ENCODE measurements at places on chromosomes 13 and 19.
A peak's percentile ranks its signal among the peaks of the same experiment; 100 is the strongest.

- no peak for DNase-seq
These were observed 24.2 kb upstream of the C1QTNF9B start for GRCh38 chr13:23921451-23921888.

GRCh38 chr19:4326837-4327251 lies 11.8 kb downstream of the STAP2 start:
- DNase-seq: no peak

DNA sequence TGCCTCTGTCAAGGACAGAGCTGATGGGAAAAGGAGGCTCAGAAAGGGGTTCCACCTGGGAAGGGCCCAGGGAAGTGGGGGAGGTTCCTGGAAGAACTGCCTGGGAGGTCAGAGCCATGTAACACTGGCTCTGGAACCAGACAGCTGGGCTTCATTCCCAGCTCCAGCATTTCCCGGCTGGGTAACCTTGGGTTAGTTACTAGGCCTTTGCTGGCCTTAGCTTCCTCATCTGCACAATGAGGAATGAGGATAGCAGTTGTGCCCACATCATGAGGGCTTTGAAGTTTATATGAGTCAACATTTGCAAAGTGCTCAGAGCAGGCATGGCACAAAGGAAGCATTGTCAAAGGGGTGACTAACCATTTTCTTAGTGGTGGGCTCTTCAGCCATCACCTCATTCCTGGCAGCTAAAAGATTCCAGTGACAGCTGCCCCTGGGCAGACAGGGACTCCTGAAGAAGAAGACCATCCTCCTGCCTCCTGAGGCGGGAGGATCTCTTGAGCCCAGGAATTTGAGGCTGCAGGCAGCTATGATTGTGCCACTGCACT lies 1.7 kb upstream of the DNAJB1 start:
- no peak for DNase-seq

GRCh38 chr19:40687525-40688016 lies 2.9 kb downstream of the NUMBL start:
- DNase-seq: no peak

- DNase-seq: no peak
These were observed 153.4 kb downstream of the DPF1 start for GRCh38 chr19:38070573-38070972.

DNA sequence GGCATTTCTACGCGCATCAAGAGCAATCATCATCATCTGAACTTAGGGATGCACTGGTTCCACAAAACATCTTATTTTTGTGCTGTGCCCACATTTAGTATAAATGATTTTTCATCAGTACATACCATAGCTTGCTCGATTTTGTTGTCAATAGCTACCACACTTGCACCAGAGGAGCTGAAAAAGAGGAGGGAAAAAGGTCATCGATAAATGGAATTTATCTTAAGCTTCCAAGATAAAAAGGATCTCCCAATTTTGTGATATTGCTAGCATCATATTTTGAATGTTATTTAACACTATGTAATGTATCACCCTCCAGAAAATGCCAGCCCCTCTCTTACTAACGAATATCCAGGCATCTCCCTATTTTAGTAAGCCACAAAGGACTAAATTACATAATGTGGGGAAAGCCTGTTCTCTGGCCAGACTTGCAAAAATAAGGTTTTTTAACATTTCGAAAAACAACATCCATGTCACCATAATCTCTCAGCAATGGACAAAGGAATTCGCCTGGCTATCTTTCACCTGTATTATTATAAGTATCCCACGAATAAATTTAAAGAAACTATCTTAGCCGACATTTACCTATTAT lies 62.4 kb downstream of the SERP2 start:
- no peak for DNase-seq

GRCh38 chr19:47158879-47159503 lies 28.4 kb downstream of the SAE1 start:
- DNase-seq: no peak

DNA sequence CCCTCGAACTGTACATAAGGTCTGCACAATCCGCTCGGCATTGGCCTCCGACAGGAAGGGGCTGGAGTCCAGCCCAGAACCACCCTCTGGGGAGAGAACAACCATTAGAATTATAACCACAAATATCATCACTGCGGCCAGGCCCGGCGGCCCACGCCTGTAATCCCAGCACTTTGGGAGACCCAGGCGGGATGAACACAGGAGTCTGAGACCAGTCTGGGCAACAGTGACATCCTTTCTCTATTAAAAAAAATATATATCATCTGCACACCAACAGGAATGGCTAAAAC lies 11.4 kb downstream of the COQ8B start:
- no peak for DNase-seq

GRCh38 chr13:41244556-41244955 lies 18.8 kb downstream of the MTRF1 start:
- DNase-seq: no peak

- DNase-seq: peak; percentile 66
These were observed 1.3 kb upstream of the KLF12 start for GRCh38 chr13:74135326-74136083.

- DNase-seq: no peak
These were observed 86.1 kb downstream of the FLT1 start for GRCh38 chr13:28408863-28409262.

- DNase-seq: peak; percentile 57
These were observed 708 bp upstream of the ERCC1 start for GRCh38 chr19:45424191-45425058.

- DNase-seq: no peak
These were observed 313.3 kb downstream of the ZNF536 start for GRCh38 chr19:30685426-30686000.

DNA sequence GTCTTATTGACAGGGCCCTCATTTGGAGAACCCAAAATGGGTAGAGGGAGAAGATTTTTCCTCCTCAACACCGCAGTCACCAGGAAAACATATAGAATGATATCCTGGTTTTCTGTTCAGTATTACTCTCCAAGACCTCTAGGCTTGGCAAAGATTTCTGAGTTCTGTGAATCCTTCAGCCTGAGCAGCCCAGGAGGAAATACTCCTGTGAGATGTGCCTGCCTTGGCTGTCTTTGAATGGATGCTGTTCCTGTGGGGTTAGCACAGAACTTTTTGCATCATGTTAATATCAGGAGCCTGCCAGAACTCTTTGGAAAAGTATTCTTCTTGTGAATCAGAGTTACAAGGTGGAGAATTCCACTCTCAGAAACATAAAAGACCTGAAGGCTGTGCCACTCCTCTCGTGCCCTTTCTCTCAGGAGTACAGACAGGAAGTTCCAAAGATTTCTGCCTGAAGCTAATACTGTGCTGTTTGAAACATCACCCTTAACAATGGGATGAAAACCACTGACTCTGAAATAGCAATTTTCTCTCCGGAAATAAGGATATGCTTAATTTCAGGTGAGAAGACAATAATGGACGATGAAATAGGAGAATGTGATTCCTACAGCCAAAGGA lies 520.1 kb upstream of the NBEA start:
- DNase-seq: no peak

DNA sequence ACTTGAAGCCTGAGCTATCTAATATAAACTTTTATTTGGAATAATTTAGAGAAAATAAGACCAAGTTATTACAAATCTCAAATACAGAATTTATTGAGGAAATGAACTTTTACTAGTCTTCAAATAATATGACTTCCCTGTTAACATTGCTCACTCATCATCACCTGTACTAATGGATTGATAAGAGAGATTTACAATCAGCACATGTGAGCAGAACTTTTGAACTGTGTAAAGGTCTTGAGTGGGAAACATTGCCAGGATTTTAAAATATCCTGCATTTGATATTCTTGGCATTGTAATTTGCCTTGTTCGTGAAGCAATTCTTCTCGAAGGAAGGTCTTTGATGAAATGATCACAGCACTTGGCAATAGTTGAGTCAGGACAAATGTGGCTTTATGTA lies 111.9 kb downstream of the FGF9 start:
- no peak for DNase-seq

DNA sequence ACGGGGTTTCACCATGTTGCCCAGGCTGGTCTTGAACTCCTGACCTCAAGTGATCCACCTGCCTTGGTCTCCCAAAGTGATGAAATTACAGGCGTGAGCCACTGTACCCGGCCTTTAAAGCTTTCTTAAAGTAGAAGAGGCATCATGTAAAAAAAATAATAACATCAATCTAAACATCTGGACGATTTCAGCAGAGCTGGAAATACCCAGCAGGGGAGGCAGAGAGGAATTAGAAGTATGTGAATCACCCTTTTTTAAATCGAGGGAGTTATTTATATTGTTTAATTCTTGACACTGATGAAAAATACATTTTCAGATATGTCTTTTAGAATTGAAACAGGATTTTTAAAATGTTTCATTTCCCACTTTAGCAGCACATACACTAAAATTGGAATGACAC lies 37.4 kb upstream of the MTIF3 start:
- no peak for DNase-seq

DNA sequence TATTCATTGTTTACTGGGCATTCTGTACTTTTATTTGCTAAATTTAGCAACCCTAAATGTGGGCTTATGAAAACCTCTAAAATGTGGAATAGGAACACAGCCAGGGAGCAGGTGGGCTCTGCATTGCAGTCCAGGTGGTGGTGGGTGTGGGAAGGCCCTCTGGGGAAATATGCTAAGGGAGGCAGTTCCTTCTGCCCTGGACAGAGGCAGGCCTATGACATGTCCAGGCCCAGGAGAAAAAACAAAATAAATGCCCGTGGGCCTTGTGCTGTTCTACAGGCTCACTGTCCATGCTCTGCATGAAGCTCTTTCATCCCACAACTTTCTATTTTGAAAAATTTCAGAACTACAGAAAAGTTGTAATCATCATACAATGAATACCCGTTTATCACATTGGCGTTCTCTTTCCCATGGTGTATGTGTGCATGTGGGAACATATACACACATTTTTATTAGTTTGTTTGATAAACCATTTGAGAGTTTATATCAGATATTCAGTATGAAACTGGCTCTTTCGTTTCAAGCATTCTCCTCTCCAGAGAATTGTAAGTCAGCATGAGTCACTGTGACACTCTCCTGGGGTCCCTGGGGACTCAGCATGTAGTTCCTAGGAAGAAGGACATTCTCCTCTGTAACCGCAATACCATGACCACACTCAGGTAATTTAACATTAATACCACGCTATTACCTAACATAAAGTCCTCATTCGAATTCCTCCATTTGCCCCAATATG lies 505.3 kb downstream of the COG6 start:
- no peak for DNase-seq

GRCh38 chr19:50893047-50893736 lies 18.0 kb downstream of the KLK4 start:
- DNase-seq: no peak

DNA sequence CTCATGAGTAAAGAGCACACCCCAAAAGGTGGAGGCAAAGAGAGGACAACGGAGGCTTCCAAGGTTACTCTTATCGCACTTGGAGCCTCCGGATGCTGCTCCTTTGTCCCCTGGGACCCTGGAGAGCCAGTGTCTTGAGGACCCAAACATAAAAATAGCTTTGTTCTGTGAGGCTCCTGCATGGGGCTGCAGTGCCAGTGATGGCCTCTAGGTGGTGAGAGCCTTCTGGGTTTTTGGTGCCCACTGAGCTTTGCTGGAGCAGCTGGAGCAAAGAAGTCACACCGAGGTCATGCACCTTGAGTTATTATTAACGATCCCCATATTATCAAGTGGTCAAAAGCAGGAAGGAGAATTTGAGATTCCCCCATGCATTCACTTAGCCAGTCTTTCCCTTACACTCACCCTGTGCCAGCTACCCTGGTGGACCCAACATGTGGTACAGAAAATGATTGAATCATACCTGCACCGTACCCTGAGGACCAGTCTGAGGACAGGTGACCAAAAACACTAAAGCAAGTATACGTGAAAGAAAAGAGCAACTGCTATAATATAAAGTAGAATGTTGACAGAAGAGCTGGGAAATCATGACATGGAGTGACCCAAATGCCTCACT lies 41.5 kb downstream of the ZNF682 start:
- no peak for DNase-seq

DNA sequence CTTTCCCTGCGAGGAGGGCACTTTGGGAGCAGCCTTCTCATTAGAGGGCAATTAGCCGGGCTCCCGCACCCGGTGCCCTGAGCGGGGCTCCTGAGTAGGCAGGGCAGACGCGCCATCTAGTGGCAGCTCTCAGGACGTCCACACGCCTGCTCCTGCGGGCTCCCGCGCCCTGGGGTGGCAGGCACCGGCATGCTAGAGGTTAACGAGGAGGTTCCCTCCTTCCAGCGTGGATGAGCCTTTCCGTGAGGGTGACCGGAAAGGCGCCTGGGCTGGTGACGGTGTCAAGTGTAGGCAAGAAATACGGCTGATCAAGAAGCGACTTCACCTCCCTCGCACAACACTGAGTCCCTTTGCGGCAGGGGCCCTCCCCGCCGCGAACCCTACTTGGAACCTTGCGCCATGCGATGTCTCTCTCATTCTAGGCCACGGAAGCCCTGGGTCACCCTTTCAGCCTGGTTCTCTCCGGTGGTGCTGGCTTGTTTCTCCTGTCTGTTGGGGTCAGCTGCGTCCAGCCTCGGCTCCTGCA lies 67.7 kb downstream of the ALOX5AP start:
- DNase-seq: peak; percentile 73

- no peak for DNase-seq
These were observed 35.6 kb downstream of the ATP11A start for GRCh38 chr13:112725346-112726015.

DNA sequence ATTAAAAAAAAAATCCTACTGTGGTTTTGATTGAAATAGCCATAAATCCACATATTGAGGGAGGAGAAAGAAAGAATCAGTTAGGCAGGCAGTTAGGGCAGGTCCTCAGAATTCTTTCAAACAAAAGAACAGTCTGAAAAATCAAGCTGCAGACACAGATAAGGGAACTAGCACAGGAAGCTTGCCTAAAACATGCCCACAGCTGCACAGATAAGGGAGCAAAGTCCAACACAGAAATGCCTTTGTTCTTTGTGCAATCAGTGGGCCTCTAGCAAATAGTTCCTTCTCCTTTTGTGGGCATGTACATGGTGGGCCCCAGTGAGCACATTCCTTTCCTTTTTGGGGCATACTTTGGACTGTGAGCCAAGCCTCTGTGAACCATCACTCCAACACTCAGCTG lies 42.7 kb downstream of the UTP14C start:
- DNase-seq: no peak

- no peak for DNase-seq
These were observed 1.2 kb downstream of the RABAC1 start for GRCh38 chr19:41957838-41958366.

DNA sequence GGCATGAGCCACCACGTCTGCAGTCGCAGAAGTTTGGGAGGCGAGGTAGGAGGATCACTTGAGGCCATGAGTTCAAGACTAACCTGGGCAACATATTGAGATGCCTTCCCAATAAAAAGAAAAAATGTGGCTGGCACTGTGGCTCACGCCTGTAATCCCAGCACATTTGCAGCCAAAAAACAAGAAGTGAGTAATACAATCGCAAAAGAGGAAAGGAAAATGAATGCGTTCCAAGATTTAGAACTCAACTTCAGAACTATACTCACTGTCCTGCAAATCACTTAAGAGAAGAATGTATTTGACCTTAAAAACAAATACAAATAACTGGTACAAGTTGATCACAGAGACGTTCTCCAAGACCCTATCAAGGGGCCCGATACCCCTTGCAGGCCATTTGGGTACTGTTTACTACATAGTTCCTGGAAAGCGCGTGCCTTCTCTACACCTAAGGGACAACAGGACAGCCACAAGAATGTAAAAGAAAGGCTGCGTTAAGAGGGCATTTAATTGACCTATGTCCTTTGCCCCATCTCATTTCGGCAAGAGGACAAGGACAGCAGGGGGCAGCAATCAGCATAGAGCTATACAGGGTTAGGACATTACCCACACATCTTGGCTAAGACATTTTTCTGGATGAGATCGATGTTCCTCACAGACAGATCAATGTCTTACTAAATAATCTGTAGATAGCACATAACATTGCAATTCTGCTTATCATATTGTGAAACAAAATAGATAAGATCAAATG lies 41.3 kb downstream of the FLT3 start:
- no peak for DNase-seq

- DNase-seq: no peak
These were observed 34.8 kb downstream of the PCDH17 start for GRCh38 chr13:57666131-57666953.
